ENCODE measurements at places on chromosomes 2 and 18.

- DNase-seq = no peak
These were observed 30.1 kb upstream of the FAM117B start for GRCh38 chr2:202604699-202605098.

- DNase-seq = no peak
These were observed 84.7 kb downstream of the NEDD4L start for GRCh38 chr18:58128381-58129374.

GRCh38 chr2:126575631-126576030, 80.3 kb upstream of the GYPC start:
- no peak for DNase-seq

DNA sequence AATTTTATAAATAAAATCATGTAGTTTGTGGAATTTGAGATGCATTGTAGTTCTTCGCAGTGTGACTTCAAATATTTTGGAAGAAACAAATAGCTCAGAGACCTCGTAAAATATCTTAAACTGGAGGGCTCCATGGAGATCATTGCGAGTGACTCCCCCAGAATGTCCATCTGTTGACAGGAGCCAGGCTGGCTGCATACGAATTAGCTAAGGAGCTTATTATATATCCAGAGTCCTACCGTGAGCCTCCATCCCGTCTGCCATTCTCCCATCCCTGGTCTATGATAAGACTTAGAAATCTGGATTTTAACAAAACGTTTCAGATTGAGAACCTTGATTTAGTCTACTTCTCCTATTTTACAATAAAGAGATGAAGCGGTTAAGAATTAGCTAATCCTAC, 80.2 kb downstream of the MSH2 start:
- DNase-seq = no peak

- no peak for DNase-seq
These were observed 35.1 kb downstream of the TMEM18 start for GRCh38 chr2:641872-642815.

DNA sequence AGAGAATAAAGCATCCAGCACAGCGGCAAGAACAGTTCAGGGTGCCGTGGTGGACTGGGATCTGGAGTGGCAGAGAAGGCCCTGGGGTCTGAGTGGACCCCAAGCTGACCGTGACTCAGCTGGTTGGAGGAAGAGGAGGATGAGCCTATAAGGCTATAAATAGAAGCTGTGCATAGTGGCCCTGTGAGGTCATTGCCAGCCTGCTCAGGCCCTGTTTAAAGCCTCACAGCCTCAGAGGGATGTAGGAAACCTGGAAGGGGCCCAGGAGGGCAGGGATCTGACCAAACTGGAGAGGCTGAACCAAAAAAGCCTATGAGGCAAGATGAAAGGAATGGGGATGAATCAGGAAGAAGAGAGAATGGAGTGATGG, 11.3 kb upstream of the DES start:
- DNase-seq = no peak

GRCh38 chr2:234377761-234378391, 119.0 kb downstream of the ARL4C start:
- no peak for DNase-seq

DNA sequence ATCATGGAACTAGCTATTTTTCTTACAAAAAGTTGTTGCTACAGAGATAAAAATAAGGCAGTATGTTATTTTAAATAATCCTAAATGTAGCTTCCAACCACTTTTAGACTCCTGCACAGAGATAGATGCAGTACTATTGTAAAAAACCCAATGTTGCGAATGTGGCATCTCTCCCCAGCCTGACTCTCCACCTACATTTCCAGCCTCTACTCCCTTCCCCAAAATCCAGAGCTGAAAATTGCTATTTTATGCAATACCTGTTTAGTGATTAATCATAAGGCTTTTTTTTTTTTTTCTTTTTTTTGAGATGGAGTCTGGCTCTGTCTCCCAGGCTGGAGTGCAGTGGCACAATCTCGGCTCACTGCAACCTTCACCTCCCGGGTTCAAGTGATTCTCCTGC, 39.4 kb downstream of the SPRED2 start:
- no peak for DNase-seq

DNA sequence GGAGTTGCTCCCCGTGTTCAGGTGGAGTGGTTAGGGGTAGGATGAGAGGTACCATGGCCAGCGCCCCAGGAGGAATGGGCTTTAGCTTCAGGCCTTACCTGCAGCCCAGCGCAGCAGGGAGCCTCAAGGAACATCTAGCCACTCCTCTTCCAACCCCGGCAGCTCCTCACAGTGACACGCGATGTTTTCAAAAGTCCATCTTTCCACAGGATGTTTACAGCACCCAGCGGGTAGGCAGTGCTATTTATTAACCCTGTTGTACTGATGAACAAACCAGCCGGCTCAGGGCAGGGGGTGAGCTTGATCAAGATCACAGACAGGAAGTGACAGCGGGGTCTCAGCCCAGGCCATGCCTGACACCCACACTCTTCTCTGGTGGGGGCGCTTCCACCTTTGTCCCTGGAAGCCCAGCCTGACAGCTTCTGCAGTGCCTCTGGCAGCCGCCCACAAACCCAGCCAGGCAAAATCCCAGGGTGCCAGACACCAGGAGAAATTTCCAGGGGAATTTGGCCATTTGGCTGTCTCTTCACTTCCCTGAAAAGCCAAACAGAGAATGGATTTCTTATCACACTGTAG, 18.4 kb upstream of the PRLH start:
- no peak for DNase-seq

DNA sequence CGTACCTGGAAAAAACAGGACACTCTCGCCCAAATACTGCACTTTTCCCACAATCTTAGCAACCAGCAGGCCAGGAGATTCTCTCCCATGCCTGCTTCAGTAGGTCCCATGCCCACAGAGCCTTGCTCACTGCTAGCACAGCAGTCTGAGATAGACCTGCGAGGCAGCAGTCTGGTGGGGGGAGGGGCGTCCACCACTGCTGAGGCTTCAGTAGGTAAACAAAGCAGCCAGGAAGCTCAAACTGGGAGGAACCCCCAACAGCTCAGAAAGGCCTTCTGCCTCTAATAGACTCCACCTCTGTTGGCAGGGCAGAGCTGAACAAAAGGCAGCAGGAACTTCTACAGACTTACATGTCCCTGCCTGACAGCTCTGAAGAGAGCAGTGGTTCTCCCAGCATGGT, 1202.8 kb upstream of the ACVR2A start:
- DNase-seq = no peak

DNA sequence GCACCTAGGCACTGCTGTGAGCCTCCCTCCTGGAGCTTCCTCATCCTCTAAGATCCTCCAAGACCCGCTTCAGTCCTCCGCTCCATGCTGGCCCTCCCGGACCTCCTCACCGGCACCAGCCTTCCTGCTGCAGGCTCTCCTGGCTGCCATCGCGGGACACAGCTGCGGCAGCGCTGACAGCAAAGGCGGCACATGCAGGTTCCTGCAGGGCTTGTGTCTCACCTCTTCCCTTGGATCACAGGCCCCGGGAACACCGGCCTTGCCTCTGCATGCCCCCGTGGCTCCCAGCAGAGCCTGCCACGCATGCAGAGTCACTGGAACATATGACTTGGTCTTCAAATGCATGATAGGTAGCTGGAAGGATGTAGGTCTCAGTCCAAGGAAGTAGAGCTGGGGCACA, 67.2 kb downstream of the PTGR3 start:
- DNase-seq = no peak

- DNase-seq = no peak
These were observed 127.6 kb upstream of the CCDC68 start for GRCh38 chr18:55086906-55087305.

DNA sequence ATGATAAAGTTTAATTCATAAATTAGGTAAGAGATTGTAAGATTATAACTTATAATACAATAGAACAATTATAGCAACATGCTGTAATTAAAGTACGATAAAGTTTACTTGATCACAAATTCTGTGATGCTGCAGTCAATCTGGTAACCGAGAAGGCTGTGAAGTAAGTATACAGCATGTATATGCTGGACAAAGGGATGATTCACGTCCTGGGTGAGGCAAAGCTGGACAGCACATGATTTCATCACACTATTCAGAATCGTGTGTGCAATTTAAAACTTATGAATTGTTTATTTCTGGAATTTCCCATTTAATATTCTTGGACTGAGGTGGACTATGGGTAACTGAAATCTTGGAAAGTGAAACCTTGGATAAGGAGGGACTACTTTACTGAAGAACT, 522.2 kb upstream of the CNTNAP5 start:
- DNase-seq = no peak

DNA sequence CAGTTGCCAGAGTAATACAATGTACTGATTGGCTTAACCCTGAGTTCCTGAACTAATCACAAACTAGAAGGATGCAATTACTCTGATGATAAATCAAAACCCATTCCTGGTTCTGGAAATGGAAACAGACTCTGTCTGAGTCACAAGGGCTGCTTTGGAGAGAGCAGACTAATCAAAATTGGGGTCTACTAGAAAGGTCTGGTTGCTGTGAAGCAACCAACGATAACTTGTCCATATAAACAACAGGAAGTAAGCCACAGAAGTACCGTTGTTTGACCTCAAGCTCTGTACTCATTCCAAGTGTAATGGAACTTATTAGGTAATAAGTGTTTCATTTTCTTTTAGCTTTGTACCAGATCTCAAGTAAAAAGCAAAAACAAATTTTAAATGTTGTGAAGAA, 49.7 kb downstream of the RASGRP3 start:
- no peak for DNase-seq

GRCh38 chr2:96092573-96092877, 23.8 kb downstream of the ADRA2B start:
- no peak for DNase-seq

DNA sequence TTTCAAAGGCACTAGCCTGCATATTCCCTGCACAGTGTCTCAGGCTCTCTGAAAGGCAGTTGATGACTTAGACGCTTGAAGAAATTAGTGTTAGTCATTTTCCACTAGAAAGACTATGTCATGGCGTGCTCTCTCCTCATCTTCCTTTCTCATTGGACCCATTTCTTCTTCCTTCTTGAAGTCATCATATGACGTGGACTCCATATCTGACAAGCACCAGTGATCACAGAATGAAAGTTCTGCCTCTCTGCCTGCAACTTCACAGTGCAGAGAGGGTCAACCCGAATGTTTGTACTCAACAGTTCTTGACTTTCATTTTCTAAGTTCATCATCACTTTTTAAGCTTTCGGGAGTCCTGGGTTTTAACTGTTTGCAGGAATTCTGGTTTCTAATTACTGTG, 63.7 kb upstream of the CYRIA start:
- no peak for DNase-seq

DNA sequence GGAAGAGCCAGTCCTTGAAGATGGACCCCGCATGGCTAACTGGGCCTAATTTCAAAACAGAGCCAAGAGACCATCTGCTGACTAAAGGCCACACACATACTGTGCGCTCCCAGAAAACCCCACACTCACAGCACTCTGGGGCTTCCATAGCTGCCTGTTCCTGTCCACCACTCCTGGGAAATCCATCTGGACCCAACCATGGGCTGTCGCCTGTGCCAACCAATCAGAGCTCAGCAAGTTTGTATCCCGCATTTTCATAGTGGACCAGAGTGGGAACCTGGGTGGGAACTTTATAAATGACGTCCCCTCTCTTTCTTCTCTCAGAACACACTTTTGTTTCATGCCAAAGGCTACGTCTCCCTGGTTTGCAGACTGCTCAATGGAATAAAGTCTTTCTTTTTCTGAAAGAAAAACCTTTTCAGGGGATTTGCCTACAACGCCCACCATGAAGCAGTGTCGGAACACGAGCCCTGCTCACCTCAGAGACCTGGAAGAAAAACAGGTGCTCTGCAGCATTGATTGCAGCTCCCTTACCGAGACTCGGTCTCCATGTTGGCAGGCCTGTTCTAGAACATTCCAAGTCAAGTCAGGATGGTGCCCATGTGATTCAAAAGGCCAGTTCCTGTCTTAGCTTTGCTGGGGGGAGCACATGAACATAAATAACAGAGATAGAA, 137.2 kb upstream of the GPC1 start:
- no peak for DNase-seq

DNA sequence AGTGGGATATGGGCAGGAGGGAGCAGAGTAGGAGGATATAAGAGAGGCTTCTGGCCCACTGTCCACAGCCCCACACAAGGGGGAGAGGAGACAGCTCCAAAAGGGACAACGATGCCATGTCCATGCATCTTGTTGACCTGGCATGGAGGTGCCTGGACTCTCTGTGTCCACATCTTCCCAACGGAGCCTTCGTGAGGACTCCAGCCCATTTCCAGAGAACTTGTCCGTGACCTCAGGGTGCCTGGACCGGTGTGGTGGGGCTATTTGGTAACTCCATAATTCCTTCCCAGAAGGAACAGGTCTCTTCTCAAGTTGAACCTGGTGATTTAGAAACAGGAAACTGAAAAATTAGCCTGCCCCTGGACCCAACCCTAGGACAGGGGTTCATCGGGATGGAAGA, 133.9 kb downstream of the CYP26B1 start:
- DNase-seq = no peak

GRCh38 chr2:240464514-240465241, 29.2 kb downstream of the GPC1 start:
- DNase-seq = no peak

GRCh38 chr18:59172664-59173249, 33.1 kb downstream of the SEC11C start:
- no peak for DNase-seq

All from hypothalamus (tissue), 51 donors.